ENCODE measurements at places on chromosomes 2 and 18.

- DNase-seq, result no peak
Observed at GRCh38 chr18:78612318-78612717, 367.3 kb upstream of the SALL3 start.

GRCh38 chr2:176085861-176086771 lies 2.4 kb upstream of the EVX2 start:
- no peak for DNase-seq

DNA sequence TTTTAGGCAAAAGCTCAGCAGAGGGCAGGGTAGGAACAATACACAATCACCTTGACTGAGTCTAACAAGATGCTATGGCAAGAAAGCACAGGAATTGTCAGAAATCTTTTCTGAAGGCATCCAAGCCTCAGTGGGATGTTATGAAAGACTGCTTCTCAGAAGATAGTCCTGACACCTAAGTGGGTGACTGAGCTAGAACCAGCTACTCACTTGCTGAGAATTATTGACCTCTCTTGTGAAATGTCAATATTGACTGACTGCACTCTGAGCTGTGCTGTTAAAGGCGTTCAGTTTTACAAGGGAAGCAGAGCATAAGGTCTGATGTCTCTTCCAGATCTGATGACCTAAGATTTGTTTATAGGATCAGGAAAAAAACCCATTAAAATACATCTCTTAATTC lies 46.1 kb downstream of the TACR1 start:
- DNase-seq, result no peak

DNA sequence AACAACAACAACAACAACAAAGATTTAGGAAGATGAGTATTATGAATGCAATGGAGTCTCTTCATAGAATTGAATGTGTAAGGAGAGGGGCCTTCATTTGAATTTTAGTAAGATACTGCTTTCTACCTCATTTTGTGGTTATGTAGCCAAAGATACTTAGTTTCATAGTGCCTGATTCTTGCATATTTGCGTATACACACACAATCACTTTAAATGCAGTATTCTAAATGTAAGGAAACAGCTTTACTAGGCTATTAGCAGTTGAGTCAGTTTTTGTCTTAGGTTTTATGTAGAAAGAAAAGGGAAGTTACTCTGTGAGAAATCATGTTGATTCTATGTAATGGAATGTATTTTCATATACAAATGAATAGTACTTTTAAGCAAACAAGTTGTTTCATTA lies 80.5 kb downstream of the HAUS1 start:
- DNase-seq, result no peak

- DNase-seq, result no peak
Observed at GRCh38 chr2:104658144-104658835, 195.6 kb upstream of the POU3F3 start.

GRCh38 chr2:145108959-145109710 lies 589.2 kb upstream of the ZEB2 start:
- no peak for DNase-seq

GRCh38 chr18:77487951-77488740 lies 238.5 kb downstream of the GALR1 start:
- DNase-seq, result no peak

- no peak for DNase-seq
Observed at GRCh38 chr18:48085781-48086487, 155.5 kb upstream of the SMAD2 start.

- no peak for DNase-seq
Observed at GRCh38 chr2:180258041-180258537, 251.0 kb upstream of the CWC22 start.

DNA sequence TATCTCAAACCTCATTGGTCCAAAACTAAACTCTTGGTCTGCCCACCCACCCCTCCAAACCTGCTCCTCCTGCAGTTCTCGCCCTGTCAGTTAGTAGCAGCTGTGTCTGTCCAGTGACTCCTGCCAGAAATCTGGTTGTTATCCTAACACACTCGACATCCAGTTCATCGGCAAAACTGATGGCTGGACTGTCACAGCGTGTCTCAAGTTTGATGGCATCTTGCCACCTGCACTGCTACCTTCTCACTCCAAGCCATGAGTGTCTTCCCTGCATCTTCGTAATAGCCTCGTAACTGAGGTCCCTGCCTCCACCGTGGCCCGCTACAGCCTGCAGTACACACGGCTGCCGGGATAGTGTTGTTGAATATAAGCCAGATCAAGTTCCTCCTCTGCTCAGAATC lies 470.1 kb upstream of the RAB12 start:
- DNase-seq, result no peak

DNA sequence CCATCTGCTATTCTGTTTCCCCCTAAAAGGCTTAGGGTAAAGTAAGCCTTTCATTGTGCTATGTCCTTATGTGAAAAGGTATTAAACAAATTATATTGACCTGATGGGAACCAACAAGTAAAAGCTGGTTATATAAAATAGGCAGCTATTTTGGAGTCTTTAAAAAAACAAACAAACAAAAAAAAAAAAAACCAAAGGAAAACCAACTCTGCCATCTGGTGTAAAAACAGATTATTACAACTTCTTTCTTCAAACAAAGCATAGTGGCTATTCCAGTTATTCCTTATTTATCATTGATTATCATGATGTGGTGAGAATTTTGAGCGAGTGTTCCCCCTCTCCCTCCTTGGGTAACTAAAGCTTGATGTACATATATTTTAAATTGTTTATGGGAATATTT lies 122.3 kb upstream of the FHL2 start:
- DNase-seq, result no peak

DNA sequence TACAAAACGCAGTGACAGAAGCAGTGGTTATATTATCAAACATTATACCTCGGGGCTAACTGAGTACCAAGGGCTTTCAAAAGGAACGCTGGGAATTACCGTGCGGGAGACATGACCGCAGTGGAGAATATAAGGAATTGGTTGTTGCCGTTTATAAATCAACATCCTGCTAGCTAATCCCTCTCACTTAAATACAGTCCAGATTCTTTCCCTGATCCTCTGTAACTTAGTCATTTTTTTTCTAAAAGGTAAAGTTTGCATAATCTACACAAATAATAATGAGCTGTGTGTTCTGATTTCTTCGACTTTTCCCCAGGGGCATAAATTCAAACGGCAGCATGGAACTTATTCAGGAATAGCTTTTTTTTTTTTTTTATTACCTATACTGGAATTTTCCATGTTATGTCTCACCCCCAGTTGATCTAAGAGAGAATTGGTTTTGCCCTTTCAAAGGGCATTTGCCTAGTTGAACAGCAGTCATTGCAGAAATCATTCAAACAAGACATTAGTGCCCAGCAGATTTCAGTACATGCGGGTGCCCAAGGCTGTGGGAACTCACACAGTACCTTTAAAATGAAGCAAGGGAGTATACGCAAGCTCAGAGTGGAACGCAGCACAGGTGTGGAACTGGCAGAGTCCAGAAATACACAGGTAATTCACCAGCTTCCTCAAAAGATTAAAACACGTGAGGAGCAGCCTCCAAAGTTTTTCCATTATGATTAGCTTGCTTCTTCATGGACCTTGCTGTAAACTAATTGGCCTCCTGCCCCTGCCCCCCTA lies 63.9 kb downstream of the SMIM21 start:
- no peak for DNase-seq

DNA sequence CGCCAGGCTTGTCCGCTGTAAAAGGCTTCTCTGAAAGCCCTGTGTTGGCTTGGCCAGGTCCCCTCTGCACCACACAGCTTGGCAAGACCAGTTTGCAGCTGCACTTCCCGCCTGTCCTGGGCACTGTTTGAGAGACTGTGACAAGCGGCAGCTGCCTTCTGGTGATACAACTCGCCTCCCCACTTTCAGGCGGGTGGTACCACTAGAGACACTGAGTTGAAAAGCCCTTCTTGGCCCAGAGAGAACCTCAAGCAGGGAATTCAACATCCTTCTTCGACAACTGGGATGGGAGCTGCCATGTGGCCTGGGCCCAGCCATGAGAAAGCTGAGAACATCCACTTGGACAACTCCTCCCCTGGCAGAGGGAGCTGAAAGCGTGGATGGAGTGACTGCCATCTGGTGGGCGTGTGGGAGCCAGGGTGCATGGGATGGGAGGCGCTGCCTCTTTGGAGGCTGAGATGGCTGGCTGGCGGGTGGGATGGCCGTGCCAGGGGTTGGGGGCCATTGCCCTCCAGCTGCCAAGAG lies 125.5 kb upstream of the REV1 start:
- DNase-seq, result no peak

GRCh38 chr2:111691164-111691875 lies 192.7 kb downstream of the ANAPC1 start:
- no peak for DNase-seq

GRCh38 chr2:82599021-82599420 lies 1860.1 kb downstream of the SUCLG1 start:
- DNase-seq, result peak; percentile 9

- DNase-seq, result no peak
Observed at GRCh38 chr2:119289093-119289492, 65.5 kb downstream of the STEAP3 start.

- DNase-seq, result no peak
Observed at GRCh38 chr2:7497178-7497577, 580.0 kb downstream of the RNF144A start.

All from HS-27A (cell line).